ENCODE measurements at places on chromosomes 1 and 21.

DNA sequence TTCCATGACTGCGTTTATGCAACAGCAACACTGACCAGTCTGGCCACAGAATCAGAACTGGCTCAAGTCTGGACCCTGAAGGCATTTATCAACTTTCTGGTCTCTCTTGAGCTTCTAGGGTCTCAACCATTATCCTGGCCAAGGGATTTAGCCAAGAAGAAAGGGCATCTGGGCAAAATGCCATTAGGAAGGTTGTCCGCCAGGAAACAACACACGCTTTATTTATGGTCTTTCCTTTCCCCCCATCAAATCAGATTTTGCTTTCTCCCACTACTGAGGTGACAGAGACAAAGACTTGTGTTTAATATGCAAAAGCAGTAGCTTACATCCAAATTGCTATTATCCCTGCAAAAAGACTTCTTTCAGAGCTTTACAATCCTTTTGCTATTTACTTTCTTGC, 81.6 kb upstream of the PPP2R5A start:
- DNase-seq: no peak

DNA sequence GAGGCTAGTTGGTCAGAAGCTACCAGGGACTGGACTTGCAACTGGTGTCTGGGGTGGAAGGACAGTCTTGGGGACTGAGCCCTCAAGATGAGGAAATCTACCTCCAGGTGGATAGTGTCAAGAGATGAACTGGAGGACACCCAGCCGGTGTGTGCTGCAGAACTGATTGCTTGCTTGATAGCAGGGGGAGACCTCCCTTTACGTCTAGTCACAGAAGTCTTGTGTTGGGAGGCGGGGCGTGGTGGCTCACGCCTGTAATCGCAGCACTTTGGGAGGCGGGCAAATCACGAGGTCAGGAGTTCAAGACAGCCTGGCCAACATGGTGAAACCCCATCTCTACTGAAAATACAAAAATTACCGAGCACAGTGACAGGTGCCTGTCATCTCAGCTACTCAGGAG, 4.9 kb downstream of the RCC2 start:
- DNase-seq: no peak

GRCh38 chr1:166089804-166090203, 77.0 kb downstream of the FAM78B start:
- no peak for DNase-seq

DNA sequence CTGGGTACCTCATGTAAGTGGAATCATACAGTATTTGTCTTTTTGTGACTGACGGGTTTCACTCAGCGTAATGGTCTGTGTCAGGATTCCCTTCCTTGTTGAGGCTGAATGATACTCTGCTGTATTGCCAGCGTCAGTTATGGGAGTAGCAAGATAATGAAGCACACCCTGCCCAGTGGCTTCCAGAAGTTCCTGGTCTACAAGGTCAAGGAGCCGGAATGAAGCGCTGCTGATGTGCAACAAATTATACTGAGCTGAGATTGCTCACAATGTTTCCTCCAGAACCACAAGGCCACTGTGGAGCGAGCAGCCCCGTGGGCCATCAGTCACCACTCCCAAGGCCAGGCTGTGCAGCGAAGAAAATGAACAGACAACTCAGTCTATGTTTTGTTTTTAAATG, 24.0 kb upstream of the TDRD10 start:
- DNase-seq: no peak

- no peak for DNase-seq
Measured at GRCh38 chr21:33395891-33396331, 7.3 kb upstream of the IFNGR2 start.

- DNase-seq: no peak
Measured at GRCh38 chr1:100578201-100578600, 40.3 kb downstream of the GPR88 start.
